ENCODE measurements at places on chromosomes 13 and 19. TPM values are rescaled to one million over a fixed set of nuclear protein-coding genes. Genes with fewer than 3 reads are reported as not detected.

Gene ZNF253
- total RNA-seq = 7.0 TPM

DNA sequence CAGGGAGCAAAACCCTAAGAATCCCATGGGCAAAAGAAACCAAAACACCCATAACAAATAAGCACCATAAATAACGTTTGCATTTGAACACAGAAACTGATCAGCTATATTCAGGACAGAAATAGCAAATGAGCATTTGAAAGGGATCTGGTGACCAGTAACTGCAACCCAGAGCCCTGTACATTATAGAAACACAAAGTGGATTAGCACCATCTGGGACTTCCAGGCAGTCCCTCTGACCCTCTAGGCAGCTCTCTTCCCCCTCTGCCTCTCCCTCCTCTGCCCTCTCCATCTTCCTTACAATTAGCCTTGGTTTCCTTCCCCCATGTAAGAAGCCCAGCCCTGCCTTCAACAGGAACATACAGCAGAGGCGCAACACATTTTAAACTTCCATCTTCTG is 215.0 kb downstream of the DCLK1 start:
- no peak for DNase-seq

GRCh38 chr19:52692431-52693008 is 42.3 kb downstream of the ZNF611 start:
- peak; percentile 34 for DNase-seq

DNA sequence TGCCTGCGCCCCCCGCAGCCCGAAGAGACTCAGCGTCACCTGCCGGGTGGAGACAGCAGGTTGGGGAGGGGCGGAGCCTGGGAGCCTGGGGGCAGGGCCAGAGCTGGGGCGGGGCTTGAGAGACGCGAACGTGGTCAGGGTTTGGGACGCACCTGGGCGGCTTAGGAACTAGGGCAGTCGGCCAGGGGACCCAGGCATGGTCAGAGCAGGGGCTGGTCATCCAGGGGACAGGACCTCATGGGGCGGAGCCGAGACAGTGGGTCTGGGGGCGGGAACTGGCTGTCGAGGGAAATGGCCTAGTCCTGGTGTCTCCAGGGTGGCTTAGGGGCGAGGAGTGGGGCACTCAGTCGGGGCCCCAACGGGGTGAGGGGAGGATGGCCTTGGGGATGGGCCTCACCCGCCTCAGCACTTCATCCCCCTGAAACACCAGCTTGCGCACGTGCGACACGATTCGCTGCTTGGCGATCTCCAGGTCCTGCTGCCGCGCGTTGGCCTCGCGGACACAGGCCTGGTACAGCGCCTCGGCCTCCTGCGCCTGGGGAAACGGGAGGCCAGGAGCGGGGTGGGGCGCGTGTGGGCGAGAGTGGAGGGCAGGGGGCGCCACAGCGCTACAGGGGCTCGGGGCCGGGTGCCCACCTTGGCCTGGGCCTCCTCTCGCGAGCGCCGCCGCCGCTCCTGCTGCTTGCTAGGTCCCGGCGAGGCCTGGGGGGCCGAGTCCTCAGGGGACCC is 5.8 kb downstream of the GMIP start:
- no peak for DNase-seq

GRCh38 chr19:13155472-13156359 is 5.5 kb downstream of the IER2 start:
- peak; percentile 95 for DNase-seq

All from lower leg skin (tissue), 4 donors.